Stimulated activated CD8-positive, alpha-beta memory T cell treated with anti-CD3 and anti-CD28 coated beads, Interleukin-4, amount 100 ng/mL, for 1 hour (primary cell): ENCODE measurements at places on chromosomes 2 and 18.

GRCh38 chr2:127640082-127641072 is 5.6 kb upstream of the GPR17 start:
- no peak for DNase-seq

DNA sequence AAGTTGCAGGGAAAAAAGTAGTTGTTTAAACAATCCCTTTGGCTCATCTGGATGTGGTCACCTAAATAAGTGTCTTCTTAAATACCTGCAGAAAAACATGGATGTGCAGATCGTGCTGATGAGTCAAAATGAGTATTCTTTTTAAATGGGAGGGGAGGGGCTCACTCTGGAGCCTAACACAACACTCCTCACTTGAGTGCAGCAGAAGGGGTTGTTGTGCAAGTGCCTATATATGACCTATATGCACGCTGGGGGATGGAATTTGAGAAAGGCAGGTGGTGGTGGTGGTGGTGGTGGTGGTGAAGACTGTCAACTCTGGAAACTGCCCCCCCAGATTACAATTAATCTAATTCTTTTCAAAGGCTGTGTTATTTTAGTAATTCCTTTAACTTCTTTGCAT is 77.9 kb upstream of the FAM124B start:
- DNase-seq, result no peak

DNA sequence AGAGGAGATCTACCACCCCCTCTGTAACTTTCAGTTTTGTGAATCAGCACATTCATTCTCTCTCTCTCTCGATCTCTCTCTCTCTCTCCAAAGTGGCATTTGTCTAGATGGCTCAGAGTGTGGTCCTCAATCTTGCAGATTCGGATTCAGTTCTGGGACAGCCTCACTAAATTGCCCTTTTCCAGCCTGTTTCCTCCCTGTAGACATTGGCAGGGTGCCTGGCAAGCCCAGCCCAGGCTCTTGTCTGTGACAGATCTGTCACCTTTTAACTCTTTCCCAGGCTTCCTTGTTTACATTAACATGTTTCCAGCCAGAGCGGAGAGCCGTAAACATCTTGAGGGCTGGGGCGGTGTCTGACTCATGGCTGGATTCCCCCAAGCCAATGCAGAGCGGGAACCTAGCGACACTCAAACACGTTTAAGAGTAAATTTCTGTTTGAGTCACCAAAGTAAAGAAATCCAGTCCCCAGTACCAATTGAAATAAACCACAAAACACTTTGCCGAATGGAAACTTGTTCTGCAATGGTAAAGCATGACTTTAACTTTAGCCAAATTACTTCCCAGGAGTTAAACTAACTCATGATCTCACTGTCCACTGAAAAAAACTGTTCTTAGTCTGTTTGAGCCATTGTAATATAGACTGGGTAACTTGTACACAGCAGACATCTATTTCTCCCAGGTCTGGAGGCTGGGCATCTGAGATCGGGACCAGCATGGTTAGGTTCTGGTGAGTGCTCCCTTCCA is 6.6 kb upstream of the CYP27C1 start:
- no peak for DNase-seq

GRCh38 chr2:158923180-158923594 is 45.3 kb upstream of the TANC1 start:
- DNase-seq, result no peak

DNA sequence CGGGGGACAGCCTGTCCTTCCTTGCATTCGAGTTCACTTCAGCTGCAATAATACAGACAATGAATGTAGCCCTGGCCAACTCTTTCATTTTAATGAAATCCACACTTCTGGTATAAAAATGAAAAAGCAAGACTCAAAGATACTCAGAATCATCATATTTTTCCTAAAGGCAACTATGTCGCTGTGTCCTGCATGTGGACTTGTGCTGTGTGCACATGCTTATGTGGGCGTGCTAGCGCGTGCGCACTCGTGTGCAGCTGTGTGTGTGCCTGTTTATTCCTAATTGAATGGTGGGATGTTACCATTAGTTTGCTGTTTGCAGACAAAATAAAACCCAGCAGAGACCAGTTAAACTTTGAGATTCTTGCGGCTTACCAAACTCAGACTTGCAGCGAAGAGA is 49.6 kb downstream of the SMIM21 start:
- no peak for DNase-seq

GRCh38 chr2:228447266-228447915 is 265.9 kb upstream of the SPHKAP start:
- no peak for DNase-seq

GRCh38 chr2:152730591-152731333 is 12.3 kb downstream of the ARL6IP6 start:
- DNase-seq, result peak; percentile 19

- no peak for DNase-seq
Observed at GRCh38 chr18:31617031-31617717, 25.5 kb downstream of the TTR start.

DNA sequence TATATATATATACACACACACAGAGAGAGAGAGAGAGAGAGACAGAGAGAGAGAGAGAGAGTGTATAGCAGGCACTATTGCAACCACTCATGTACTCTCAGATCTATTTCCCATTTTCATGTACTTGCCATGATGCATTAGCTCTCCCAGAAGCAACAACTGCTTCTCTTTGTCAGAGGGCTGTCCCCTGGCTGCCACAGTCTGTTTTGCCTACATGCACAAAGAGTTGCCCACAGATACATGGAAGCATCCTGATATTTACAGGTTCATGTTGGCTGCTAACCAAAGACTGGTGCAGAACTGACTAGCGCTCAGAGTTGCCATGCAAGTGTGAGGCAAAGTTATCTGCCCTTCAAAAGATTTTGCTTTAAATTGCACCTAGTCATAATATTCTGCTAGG is 469.3 kb upstream of the ZNF804A start:
- no peak for DNase-seq

DNA sequence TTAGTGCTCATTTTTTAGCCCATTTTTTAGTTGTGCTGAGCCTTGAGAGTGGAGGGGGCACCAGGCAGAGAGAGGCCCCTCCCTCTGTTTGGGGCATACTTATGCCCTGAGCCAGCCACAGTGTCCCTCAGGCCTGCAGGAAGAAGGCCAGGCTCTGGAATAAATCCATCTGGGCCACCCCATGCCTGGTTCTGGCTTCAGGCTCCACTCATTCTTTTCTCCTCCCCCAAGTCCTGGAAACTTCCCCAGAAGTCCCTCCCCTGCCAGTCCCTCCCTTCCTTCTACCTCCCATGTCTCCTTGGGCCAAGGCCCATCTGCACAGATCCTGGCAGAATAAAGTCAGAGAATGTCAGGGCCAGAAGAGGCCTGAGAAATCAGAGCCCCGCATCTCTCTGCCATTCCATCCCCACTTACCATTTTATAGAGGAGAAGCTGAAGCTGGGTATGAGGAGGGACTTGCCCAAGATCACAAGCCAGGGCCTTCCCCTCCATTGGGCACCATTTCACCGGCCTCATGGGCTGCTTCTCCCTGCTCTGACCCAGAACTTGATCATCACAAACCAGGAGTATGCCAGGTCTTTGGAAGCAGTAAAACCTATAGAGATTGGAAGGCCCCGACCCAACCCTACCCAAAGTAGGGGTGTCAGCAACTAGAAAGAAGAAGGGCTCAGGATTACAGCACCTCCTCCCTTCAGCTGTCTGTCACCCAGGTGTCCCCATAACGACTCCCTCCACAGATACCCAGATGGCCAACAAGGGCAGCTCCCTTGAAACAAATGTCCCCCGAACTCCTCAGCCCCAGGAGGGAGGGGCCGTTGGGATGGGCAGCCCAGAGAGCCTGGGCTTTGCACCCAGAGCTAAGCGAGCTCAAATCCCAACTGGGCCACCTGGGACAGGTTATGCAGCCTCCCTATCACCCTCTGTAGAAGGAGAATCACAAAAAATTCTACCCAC is 108.4 kb downstream of the POLR1A start:
- DNase-seq, result no peak

- no peak for DNase-seq
Observed at GRCh38 chr2:220450846-220451245, 823.4 kb downstream of the SLC4A3 start.

GRCh38 chr2:207617011-207617671 is 8.1 kb downstream of the METTL21A start:
- DNase-seq, result no peak

DNA sequence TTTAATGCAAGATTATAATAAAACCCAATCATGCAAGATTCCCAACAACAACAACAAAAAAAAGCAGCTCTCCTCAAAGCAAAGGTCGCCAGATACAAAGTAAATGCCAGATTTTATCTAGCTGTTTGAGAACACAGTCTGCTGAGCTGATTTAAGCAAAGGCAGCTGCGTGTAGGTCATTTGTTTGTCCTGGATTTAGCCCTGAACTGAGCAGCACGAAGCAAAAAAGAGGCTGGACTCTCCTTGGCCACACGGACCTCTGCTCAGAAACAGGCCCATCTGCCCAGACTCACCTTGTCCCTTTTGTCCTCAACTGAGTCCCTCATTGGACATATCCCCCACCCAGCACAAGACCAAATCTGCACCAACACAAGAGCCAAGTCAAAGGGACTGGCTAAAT is 91.5 kb downstream of the PID1 start:
- DNase-seq, result no peak
